Nucleus accumbens (tissue), 56 donors: ENCODE measurements at places on chromosomes 2 and 18.

- DNase-seq, result no peak
These were observed 26.2 kb upstream of the TUBB6 start for GRCh38 chr18:12281861-12282260.

- no peak for DNase-seq
These were observed 16.9 kb upstream of the HAAO start for GRCh38 chr2:42809131-42809818.

DNA sequence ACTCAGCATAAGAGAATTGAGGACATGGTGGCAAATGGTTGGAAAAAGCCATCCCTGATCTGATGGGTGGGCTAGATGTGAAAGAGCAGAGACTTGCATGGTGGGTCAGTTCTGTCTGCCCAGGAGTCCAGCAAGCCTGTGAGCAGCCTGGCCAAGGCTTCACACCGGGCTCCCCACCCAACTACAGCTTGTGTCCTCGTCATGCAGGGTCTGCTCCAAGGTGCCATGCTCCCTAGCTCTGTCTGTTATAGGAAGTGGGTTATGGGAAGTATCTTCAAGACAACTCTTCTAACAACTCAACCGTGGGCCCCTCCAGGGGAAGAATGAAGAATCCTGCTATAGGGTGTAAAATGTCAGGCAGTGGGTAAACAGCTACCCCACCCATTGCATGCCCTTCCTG, 97.4 kb downstream of the ADD2 start:
- DNase-seq, result no peak

DNA sequence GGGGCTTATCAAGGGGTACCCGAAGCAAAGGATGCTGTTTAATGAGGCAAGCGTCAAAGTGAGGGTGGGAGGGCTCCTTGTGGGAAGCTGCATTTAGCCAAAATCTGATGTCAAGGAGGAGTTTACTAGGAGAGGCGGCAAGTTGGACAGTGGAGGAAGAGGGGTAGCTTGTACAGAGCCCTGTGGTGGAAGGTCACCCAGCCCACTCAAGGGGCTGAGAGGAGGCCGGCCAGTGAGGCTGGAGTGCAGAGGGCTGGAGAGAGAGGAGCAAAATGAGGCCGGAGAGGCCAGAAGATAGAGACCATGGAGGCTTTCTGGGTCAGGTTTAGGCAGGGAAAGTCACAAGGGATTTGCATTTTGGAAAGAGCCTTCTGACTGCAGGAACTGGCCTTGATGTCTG, 49.5 kb downstream of the ASB1 start:
- no peak for DNase-seq

DNA sequence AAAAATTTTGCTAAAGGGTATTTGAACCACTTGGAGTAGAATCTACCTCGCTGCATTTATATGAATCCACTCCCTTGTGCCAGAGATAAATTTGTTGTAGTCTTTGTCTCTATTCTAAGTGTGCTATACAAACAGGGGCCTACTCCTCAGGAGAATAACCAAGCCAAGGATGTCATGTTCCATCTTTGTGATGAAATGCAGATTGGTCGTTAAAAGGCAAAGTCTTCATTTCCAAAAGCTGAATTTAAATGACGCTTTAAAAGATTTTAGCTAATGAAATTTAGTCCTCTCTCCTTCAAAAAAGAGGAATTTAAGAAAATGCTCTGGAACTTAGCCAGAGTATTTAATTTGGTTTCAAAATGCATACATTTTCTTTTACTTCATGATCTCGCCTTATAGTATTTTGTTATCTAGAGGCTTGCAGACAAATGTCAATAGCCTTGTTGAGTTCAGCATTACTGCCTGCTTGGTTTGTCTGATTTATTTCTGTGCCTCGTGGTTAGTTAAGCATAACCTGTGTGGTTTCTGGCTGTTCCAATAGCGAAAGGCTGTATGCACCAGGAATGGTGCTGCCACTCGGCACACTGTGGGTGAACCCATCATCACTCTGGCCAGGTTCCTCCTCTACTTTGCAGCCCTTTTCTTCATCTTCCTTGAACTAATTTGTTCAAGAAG, 417.6 kb downstream of the ZNF521 start:
- no peak for DNase-seq

- DNase-seq, result no peak
These were observed 227.7 kb downstream of the LRRTM4 start for GRCh38 chr2:77294474-77294873.

GRCh38 chr2:112239862-112240261, 15.0 kb downstream of the ZC3H8 start:
- DNase-seq, result no peak

- DNase-seq, result no peak
These were observed 32.7 kb downstream of the ARHGAP25 start for GRCh38 chr2:68767031-68767961.

DNA sequence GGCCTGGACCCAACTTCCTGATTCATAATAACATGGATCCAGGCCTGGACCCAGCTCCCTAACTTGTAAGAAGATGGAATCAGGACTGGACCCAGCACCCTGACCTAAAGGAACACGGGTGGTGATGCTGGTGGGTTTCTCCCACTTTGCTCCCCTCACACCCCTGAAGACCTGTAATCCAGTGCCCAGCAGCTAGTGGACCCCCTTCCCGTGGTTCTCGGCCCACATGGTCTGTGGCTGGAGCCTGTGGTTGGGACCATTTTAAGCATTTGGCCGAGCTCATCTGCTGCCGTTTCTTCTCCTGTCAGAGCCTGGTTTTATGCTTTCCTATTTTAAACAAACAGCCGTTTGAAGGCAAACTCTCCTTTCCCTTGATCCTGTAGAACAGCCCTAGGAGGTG, 232.8 kb downstream of the EIPR1 start:
- no peak for DNase-seq

GRCh38 chr2:215399067-215399716, 36.7 kb downstream of the FN1 start:
- DNase-seq, result no peak

GRCh38 chr2:88321449-88322248, 130.8 kb downstream of the FOXI3 start:
- DNase-seq, result no peak

- peak; percentile 23 for DNase-seq
These were observed 1.6 kb downstream of the CRIM1 start for GRCh38 chr2:36356990-36357846.

DNA sequence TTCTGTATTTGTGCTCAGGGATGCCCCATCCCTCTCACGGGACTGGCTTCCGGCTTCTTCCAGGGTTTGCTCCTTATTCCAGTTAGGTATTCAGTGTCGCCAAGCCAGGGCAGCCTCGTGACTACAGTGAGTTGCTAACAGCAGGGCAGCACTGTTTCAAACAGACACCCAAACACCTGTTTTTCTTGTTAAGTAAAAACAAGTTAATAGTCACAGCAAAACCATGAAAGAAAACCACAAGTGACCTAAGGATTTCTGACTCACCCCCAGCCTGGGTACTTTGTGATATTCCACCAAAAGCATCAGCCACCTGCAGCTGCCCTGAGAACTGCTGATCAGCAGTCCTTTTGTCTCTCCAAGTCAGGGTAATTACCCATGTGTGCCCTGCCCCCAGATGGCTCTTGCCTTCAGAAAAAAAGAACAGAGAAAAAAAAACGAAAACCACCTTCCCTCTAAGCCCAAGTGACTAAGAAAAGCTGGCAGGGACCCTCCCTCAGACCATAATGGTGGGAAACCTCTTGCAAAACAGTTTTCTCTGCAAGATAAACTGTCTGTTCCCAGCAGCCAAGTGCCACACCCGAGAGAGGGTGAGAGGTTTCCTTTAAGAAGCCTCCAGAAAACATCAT, 178.2 kb downstream of the ANAPC1 start:
- no peak for DNase-seq
